ENCODE measurements at places on chromosomes 6 and 20.

GRCh38 chr20:21511850-21512633, 1.8 kb downstream of the NKX2-2 start:
- DNase-seq = no peak

GRCh38 chr6:14423955-14424354, 306.4 kb downstream of the CD83 start:
- no peak for DNase-seq

DNA sequence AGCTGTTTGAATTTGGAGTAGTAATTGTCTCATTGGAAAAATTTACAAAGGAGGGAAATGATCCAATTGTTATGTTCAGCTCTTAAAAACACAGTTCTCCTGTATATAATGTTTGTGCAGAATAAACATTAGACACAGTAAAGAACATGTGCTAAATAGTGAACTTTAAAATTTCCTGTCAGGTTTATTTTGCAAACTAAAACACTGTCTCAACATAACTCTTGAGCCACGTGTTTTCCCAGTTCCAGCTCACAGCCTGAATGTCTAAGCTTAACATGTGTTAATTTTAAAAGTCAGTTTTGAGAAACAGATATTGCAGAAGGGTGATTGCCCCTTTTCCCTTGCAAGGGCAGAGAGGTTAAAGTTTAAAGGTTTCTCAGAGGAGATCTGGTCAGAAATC, 20.6 kb downstream of the EPHA7 start:
- DNase-seq = no peak

DNA sequence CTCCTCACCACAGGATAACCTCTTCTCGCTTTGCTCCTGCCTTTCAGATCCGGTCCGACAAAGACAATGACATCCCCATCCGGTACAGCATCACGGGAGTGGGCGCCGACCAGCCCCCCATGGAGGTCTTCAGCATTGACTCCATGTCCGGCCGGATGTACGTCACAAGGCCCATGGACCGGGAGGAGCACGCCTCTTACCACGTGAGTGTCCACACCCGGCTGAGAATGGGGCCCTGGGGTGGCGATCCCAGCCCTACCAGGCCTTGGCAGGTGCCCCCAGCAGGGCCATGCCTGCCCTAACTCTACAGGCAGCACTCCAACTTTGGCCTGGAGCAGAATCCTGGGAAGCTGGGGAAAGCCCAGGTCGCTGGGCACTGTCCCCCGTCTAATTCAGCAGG, 221.1 kb downstream of the TAF4 start:
- no peak for DNase-seq

- no peak for DNase-seq
Observed at GRCh38 chr6:14212020-14212419, 94.4 kb downstream of the CD83 start.

- DNase-seq = no peak
Observed at GRCh38 chr6:99745651-99746050, 139.0 kb downstream of the PRDM13 start.

DNA sequence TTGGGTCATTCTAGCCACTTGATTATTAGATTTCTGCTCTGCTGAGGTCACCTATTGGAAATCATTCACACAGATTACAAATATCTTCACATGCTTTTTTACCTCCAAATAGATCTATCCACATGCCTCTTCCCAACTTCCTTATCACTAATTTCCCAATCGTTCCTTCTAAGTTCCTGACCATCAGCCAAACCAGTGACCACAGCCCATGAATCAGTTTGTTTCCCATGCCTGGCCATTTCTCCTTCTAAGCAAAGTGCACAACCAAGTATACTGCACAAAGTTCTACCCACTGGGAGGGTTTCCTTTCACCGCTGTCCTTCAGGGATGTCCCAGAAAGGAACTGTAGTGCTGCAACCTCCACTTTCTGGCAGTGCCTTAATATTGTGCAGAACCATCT, 140.5 kb upstream of the SYNDIG1 start:
- DNase-seq = no peak
